Neural progenitor cell (in vitro differentiated cells): ENCODE measurements at places on chromosomes 13 and 19. TPM values are rescaled to one million over a fixed set of nuclear protein-coding genes. Genes with fewer than 3 reads are reported as not detected.

GRCh38 chr13:91132786-91133185, 214.7 kb upstream of the MIR17HG start:
- DNase-seq = no peak

DNA sequence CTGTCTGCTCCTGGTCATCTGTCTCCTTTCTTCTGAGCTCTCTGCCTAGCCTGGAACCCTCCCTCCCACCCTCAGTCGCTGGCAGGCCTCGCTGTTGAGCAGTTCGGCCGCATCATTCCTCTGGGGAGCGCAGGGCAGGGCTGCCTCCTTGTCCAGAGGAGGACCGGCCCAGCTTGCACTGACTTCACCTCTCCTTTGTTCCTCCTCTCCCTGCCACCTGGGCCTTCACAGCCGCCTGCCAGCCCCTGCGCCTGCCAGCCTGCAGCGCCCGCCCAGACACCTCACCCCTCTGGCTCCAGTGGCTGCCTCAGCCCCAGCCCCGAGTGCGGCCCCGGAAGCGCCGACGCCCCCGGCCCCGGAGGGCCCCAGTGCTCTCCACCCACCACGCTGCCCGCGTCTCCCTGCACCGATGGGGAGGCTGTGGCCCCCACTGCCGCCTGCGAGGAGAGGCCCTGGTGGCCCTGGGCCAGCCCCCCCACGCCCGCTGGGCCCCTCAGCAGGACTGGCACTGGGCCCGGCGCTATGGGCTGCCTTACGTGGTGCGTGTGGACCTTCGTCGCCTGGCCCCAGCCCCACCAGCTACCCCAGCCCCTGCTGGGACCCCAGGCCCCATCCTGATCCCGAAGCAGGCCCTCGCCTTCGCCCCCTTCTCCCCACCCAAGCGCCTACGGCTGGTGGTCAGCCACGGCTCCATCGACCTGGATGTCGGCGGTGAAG, 7.2 kb downstream of the KMT5C start:
- no peak for DNase-seq

- DNase-seq = no peak
These were observed 25.6 kb downstream of the NOSIP start for GRCh38 chr19:49554701-49555181.

DNA sequence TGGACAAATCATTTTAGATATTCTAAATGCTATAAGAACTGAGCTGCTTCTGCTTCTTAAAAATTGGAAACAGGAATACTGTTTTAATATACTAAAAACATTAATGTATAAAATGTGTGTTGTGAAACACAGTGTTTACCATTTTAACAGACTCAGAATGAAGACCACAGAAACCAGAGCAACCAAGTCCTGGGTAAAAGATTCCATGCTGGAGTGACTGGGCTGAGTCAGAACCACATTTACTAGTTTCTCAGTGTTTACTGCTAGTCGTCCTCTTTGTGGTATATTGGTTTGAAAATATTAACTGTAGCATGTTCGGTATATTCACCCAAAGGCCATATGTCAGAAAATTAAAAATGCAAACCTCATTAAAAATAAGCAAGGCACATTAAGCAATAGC, 31.9 kb downstream of the ANKRD10 start:
- no peak for DNase-seq

- no peak for DNase-seq
These were observed 19.8 kb downstream of the STK24 start for GRCh38 chr13:98556968-98557631.

GRCh38 chr13:98158172-98158899, 15.4 kb downstream of the FARP1 start:
- DNase-seq = no peak

- DNase-seq = no peak
These were observed 49.0 kb downstream of the BRD4 start for GRCh38 chr19:15283141-15283883.

DNA sequence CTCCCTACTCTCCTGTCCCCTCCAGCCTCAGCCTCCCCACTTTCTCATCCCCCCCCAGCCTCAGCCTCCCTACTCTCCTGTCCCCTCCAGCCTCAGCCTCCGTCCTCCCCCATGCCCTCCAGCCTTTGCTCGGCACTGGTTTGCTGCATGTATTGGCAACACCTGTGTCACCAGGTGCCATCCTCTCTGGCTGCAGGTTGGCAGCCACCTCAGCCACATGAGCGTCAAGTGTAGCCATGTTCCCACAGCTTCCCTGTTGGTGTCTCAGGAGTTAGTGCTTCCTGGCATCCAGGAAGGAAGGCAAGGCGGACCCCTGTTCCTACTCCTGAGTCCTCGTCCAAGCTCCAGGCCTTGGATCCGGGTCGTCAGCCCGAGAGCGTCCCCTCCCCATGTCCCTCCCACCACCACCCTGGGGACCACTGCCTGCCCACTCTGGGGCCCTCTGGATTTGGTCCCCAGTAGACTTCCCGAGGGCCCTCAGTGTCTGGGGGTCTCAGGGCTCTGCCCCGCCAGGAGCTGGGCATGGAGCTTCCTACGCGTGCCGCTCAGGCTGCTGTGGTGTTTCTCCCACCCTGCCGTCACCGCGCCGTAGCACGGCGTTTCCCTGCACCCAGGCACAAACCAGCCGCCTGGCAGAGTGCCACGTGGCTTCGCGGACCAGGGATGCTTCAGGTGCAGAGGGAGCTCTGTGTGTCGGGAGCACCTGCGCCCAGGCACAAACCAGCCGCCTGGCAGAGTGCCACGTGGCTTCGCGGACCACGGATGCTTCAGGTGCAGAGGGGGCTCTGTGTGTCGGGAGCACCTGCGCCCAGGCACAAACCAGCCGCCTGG, 128.3 kb upstream of the MCF2L start:
- no peak for DNase-seq

GRCh38 chr19:46495786-46496099, at the start of gene PNMA8B:
TSS of gene PNMA8B (minus strand) at chr19:46495867. CDS start at chr19:46495465, 402 bp downstream.
- peak; percentile 100 for DNase-seq

DNA sequence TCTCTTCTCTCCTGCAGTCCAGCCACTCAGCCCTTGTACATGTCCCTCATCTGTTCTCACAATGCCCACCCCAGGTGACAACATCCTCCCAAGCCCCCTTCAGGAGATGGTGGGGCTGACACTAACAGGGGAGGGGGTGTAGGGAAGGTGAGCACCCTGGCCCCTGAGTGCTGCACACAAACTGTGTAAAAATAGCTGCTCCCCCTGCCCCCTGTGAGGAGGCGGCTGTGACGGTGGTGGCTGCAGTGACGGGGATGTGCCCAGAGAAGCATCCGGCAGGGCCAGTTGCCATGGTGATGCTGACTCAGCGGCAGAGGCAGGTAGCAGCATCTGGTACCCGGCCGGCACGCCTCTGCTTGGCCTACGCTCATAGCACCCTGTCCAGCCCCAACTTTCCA, 13.0 kb upstream of the JUND start:
- DNase-seq = peak; percentile 50

- DNase-seq = no peak
These were observed 58.0 kb upstream of the F7 start for GRCh38 chr13:113047587-113047986.

DNA sequence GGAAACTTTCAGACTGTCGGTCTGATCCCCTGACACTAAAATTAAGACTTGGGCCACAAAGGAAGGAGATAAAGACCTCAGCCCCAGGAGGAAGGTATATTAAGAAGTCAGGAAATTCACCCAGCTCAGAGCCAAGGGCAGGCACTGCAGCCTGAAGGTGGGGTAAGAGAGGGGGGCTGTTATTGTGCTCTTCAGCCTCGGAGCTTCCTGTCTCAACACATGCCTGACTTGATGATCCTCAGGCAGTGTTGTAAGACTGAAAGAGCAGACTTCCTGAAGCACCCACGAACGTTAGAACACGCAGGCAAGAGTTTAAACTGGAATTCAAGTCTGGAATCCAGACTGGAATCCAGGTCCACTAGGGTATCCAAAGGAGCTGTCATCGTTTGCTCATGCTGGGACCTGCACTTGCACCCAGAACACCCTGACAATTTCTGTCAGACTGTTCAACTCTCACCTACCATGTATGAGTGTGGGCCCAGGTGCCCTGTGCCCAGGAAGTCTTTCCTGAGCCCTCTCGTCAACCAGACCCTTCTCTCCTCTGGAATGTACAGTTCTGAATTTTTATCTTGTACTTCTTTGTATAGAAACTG, 10.7 kb upstream of the FLT1 start:
- DNase-seq = no peak

DNA sequence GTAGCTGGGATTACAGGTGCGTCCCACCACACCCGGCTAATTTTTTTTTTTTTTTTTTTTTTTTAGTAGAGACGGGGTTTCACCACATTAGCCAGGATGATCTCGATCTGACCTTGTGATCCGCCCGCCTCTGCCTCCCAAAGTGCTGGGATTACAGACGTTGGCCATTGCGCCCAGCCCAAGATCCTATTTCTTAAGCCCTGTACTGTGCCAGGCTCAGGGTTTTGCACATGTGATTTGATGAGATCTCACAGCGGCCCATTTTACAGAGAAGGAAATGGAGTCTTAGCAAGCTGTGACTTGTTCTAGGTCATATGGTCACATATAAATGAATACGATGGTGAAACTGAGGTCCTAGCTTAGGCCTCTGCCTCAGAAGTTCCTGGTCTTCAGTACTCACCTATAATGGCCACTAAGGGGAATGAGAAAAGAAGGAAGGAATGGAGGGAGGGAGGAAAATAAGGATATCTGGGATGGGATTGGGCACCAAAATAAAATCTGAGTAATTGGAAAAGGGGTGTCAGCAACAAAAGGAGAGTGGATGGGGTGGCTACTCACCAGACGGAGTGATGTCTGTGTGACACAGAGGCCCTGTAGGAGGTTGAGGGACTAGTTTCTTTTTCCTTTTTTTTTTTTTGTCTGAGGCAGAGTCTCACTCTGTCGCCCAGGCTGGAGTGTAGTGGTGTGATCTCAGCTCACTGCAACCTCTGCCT, 1.3 kb downstream of the OSCAR start:
- DNase-seq = no peak

DNA sequence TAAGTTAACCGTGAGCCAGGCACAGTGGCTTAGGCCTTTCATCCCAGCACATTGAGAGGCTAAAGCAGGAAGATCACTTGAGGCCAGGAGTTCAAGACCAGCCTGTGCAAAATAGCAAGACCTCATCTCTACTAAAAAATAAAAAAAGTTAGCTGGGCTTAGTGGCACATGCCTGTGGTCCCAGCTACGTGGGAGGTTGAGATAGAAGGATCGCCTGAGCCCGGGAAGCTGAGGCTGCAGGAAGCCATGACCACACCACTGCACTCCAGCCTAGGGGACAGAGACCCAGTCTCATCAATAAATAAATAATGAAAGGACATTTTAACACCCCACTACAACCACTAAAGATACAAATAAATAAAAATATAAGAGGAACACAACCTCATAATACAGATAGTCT, 21.6 kb downstream of the LSM14A start:
- no peak for DNase-seq

GRCh38 chr19:10553943-10554381, 10.3 kb downstream of the ATG4D start:
- DNase-seq = no peak

DNA sequence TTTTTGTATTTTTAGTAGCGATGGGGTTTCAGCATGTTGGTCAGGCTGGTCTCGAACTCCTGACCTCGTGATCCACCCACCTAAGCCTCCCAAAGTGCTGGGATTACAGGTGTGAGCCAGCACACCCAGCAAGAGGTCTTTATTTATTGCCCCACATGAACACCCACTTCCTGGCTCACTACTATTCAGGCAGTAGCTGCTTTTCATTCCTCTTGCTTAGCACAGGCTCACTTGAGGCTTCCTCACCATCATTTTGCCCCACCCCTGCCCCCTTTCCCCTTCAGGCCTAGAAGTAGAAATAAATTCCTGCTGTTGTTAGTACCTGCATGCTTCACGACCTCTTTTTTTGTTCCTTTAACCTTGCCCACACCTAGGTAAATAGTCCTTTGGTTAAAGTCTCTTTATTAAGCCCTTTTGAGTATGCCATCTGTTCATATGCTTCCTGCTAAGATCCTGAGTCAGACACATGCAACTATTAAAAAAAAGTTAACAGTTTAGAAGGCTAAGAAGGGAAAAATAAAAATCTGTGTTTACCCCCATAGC, 33.5 kb upstream of the ITM2B start:
- no peak for DNase-seq

DNA sequence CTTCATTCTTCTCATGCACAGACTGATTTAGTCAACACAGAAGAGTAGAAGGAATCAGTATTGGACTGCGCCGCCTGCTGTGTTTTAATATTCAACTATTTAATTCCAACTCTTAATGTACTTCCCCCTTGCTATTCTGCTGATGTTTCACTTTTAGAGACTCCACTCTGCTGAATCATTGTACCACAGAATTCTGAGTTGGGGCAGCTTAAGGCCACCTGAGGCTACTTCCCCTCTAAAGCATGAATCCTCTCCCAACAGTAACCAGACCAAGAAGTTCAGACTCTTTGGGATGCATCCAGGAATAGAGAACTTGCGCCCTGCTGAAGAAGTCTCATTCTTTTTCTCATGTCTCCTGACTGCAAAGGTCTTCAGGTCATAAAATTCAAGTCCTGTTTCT, 708.8 kb downstream of the UQCRFS1 start:
- DNase-seq = no peak

DNA sequence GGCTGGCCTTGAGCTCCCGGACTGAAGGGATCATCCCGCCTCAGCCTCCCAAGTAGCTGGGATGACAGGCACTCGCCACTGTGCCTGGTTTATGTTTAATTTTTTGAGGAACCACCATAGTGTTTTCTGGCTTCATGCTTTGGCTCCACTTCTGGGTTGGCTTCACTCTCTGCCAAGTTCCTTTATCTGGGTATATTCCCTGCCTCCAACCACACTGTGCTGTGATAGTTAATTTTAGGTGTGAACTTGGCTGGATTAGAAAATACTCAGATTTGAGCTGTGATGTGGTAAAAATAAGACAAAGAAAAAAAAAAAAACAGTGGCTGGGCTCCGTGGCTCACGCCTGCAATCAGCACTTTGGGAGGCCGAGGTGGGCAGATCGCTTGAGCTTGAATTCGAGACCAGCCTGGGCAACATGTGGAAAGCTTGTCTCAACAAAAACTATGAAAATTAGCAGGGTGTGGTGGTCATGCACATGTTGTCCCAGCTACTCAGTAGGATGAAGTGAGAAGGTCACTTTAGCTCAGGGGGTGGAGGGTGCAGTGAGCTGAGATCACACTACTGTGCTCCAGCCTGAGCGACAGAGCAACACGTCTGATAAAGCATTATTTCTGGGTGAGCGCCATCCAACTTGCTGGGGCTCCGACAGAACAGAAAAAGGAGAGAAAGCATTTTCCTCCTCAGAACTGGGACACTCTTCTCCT, 7.5 kb upstream of the ILF3 start:
- no peak for DNase-seq

- DNase-seq = no peak
These were observed 9.0 kb downstream of the LMO7 start for GRCh38 chr13:75645141-75645540.

GRCh38 chr19:8513687-8514504, at the start of gene ZNF414:
TSS of gene ZNF414 (minus strand) at chr19:8514167. CDS start at chr19:8514046, 121 bp downstream.
- DNase-seq = peak; percentile 98

Gene LRRC8E
- total RNA-seq = 0.65 and 1.2 TPM in 2 replicates

Gene CRTC1
- total RNA-seq = 2.4 and 5.7 TPM in 2 replicates

Gene MCEMP1
- total RNA-seq = not detected in 2 replicates

Gene C1QTNF9B
- not detected in 2 replicates for total RNA-seq

Gene ZNF91
- 69.7 and 105 TPM in 2 replicates for total RNA-seq

Gene ZNF573
- 12.4 and 14.2 TPM in 2 replicates for total RNA-seq

Gene REEP6
- total RNA-seq = 4.8 and 13.0 TPM in 2 replicates

Gene DMKN
- total RNA-seq = 175 and 208 TPM in 2 replicates

Gene ACTMAP
- 1.9 and 4.3 TPM in 2 replicates for total RNA-seq

Gene TRPM4
- total RNA-seq = 3.1 and 11.2 TPM in 2 replicates

Gene ZNF71
- 9.3 and 16.2 TPM in 2 replicates for total RNA-seq

Gene CXCL17
- 0.12 TPM in 1 of 2 replicates, not detected in the other for total RNA-seq

Gene ZNF460
- total RNA-seq = 47.5 and 52.7 TPM in 2 replicates

Gene CYP2A6
- total RNA-seq = not detected in 2 replicates

Gene AMH
- total RNA-seq = 3.5 and 22.4 TPM in 2 replicates

Gene NFIX
- 0.06 TPM in 2 replicates for total RNA-seq

Gene NAT14
- total RNA-seq = 16.2 and 49.2 TPM in 2 replicates
